ENCODE measurements at places on chromosomes 16 and 17. TPM values are rescaled to one million over a fixed set of nuclear protein-coding genes. Genes with fewer than 3 reads are reported as not detected.

The TEKT5 gene
- total RNA-seq = 0.23 TPM

The C1QTNF1 gene
- total RNA-seq = 0.31 TPM

DNA sequence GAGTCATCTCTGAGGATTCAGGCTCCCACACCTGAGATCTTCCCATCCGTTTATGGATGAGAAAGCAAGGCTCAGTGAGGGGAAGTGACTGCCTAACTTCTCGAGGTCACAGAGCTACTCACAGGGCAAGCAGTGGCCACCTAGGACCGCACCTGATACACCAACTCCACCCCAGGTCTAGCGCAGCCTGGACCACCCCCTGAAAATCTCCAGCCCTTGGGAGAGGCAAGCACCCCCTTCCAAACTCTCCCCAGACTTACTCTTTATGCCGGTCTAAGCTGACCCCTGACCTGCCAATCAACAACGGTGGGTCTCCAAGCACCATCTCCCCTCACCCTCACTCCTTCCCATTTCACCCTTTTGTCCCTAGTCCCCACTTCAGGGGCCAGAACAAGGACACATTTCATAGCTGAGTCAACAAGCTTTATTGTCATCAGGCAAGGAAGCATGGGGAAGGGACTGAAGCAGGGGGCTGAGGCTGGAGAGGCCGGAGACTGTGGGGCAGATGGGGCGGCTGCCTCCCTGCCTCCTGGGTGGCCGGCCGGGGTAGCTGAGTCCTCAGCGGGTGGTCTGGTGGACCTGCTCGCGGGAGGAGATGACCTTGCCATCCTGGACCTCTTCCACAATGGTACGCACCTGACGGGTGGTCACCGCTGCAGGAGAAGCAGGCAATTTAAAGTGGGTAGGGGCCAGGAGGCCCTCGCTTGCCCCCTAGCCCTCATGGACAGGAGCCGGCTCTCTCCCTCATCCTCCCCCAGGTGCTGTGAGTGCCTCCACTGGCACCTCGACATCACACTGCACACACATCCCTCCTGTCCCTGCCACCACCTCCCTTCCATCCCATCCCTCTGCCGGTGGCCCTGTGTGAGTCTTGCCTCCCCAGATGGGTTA is 5.1 kb downstream of the KRT17 start:
- H3K4me1 ChIP-seq = no peaks in the 10 kb centered on the region
- no peak overlapping the region for H3K27ac ChIP-seq
- no peaks in the 10 kb centered on the region for H3K27me3 ChIP-seq
- H3K4me3 ChIP-seq = no peak overlapping the region

- peaks cover 2% of the 10 kb centered on the region for H3K36me3 ChIP-seq
- peak overlapping the region; percentile 66 for H3K4me3 ChIP-seq
- H3K27me3 ChIP-seq = no peaks in the 10 kb centered on the region
- H3K27ac ChIP-seq = peak overlapping the region; percentile 95
- no peak for DNase-seq
Measured at GRCh38 chr16:67312719-67313118, 13.8 kb downstream of the KCTD19 start.

The SPOP gene
- 77.8 TPM for total RNA-seq

The CCL3 gene
- total RNA-seq = 79.6 TPM

DNA sequence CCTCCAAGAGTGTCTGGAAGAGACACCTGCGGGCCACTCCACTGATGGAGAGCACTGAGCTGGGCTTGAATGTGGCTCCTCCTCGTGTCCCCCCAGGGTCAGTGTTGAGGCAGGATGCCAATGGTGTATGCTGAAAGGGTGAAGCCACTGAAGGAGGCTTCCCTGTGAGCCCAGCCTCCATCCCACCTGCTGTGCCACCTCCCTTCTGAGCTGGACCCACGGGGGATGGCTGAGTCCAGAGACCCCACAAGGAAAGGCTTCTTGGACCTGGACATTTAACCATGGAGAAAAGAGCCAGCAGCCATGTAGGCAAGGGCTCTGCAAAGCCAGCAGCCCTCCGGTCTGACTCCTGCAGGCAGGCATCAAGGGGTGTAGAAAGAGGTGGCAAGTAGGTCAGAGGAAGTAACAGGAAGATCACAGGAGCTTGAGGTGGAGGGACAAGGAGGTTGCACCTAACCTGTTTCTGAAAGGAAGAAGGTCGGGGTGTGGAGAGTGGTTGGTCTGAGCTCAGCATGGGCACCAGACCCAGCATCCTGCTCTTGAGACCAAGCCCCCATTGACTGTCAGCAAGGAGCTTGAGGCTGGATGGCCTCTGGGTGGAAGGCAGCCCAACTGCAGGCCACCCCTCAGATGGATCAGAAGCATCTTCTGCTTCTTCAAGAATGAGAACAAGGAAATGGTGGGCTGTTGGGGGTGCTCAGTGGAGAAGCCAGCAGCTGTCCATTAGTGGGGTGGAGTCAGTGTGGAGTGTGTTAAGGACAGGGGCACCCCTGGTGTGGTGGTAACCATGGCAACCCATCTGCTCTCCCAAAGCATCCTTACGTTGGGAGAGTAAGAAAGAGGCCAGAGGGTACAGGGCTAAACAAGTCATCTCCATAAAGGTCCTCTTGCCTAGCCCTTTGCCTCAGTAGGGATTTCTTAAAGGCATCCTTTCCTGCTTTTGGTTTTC is 80.7 kb downstream of the PLD6 start:
- no peaks in the 10 kb centered on the region for H3K36me3 ChIP-seq
- H3K4me3 ChIP-seq = peak overlapping the region; percentile 1
- H3K27me3 ChIP-seq = no peaks in the 10 kb centered on the region
- H3K4me1 ChIP-seq = peaks cover 39% of the 10 kb centered on the region
- DNase-seq = no peak
- peak overlapping the region; percentile 61 for H3K27ac ChIP-seq

DNA sequence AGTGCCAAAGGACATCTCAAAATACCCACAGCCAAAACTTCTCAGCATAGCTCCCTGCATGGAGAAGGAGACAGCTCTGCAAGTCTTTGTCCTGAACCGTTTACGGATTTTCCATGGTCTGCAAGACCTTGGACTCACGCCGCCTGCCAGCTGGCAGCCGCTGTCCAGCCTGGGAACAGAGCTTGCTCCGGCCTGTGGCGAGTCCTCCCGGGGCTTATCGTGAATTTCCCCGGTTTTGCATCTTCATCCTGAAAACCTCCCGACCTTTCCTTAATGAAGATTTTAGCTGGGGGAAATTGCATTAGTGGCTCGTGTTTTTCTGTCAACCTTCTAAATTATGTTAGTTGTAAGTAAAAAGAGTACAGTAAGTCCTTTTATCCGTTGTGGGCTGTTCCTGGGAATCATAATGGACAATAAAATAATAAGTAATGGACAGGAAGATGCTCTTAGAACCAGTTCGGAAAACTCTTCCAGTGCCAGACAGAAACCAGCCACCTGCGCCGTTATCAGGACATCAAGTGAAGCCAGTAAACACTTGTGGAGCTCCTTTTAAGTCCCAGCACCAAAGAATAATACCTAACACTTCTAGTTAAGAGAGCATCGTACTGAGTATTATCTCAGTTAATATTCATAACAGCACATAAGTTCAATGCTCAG is 112.4 kb upstream of the NOL11 start:
- H3K27me3 ChIP-seq = no peaks in the 10 kb centered on the region
- H3K36me3 ChIP-seq = peaks cover 3% of the 10 kb centered on the region
- H3K4me1 ChIP-seq = peaks cover 6% of the 10 kb centered on the region
- no peak overlapping the region for H3K4me3 ChIP-seq
- no peak for DNase-seq

GRCh38 chr17:50604513-50604912 is 30.2 kb upstream of the ABCC3 start:
- no peaks in the 10 kb centered on the region for H3K4me1 ChIP-seq
- H3K36me3 ChIP-seq = no peaks in the 10 kb centered on the region
- peaks cover 19% of the 10 kb centered on the region for H3K27me3 ChIP-seq
- no peak overlapping the region for H3K4me3 ChIP-seq
- DNase-seq = no peak

DNA sequence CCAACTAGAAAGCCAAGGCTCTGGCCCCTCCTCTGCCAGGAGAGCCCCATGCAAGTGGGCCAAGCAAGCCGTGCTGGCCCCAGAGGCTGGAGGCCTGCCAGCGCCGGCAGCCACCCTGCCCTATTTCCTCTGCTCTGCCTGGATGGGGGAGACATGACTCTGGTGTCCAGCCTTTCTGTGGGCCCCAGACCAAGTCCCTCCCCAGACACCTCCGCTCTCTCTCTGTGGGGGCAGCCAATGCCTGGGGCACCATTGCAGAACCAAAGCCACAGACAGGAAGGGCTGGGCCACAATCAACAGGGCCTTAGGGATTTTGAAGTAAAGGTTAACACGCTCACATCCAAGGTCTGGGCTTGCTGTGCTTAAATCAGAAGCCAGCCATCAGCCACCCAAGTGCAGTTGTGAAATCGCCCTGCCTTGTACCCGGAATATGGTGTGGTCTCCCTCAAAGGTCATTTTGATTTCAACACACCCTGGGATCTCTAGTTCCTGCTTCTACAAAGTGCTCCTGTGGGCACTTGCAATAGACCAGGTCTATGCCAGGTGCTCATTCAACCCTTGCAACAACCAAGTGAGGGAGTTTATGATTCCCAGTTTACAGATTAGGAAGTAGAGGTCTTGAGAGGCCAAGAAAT is 63.5 kb upstream of the TEX2 start:
- DNase-seq = no peak
- H3K36me3 ChIP-seq = no peaks in the 10 kb centered on the region
- peaks cover 15% of the 10 kb centered on the region for H3K4me1 ChIP-seq
- no peak overlapping the region for H3K4me3 ChIP-seq

GRCh38 chr17:80986816-80987475 is 4.7 kb upstream of the CHMP6 start:
- no peak overlapping the region for H3K4me3 ChIP-seq
- peaks cover 10% of the 10 kb centered on the region for H3K27me3 ChIP-seq
- H3K36me3 ChIP-seq = no peaks in the 10 kb centered on the region
- peaks cover 8% of the 10 kb centered on the region for H3K4me1 ChIP-seq
- no peak for DNase-seq
- no peak overlapping the region for H3K27ac ChIP-seq

The SMPD3 gene
- not detected for total RNA-seq

DNA sequence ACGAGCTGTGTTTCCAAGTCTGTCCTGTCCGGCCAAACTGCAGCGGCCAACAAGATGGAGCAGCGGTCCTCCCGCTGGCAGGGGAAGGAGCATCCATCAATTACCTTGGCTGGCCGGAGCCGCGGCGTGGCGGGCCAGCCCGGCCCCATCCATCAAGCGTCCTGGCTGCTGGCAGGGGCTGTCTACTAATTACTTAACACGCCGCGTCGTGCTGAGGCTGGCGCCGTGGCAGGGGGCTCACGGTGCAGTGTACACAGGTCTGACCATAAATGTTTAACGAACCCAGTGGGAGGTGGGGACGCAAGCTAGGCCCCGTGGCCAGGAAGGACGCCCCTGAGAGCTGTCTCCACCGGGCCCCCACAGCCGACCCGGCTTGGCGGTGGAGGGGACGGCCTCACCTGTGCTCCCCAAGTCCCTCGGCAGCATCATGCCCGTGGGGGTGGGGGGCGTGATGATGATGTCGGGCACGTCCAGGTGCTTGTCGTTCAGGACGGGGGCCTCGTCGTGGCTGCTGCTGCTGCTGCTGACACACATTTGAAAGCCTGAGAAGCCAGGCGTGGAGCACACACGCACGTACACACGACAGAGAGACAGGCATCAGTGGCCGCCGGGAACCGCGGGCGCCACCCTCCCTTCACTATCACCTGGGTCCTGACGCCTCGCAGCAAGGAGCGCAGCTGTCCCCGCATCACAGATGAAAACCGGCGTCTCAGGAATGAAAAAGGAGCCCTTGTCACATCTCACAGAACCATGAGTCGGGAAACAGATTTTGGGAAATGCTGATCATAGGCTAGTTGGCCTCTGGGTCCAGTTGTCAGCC is 21.2 kb upstream of the GINS2 start:
- H3K4me3 ChIP-seq = no peak overlapping the region
- H3K27ac ChIP-seq = no peak overlapping the region
- H3K36me3 ChIP-seq = no peaks in the 10 kb centered on the region
- no peaks in the 10 kb centered on the region for H3K27me3 ChIP-seq

- H3K36me3 ChIP-seq = no peaks in the 10 kb centered on the region
- H3K4me3 ChIP-seq = no peak overlapping the region
- no peaks in the 10 kb centered on the region for H3K27me3 ChIP-seq
- no peak overlapping the region for H3K27ac ChIP-seq
- DNase-seq = peak; percentile 30
- peaks cover 7% of the 10 kb centered on the region for H3K4me1 ChIP-seq
Measured at GRCh38 chr17:79160980-79161636, 86.5 kb downstream of the ENGASE start.

- H3K4me3 ChIP-seq = no peak overlapping the region
- H3K27me3 ChIP-seq = peaks cover 7% of the 10 kb centered on the region
- H3K36me3 ChIP-seq = no peaks in the 10 kb centered on the region
- DNase-seq = no peak
- no peak overlapping the region for H3K27ac ChIP-seq
- H3K4me1 ChIP-seq = peaks cover 23% of the 10 kb centered on the region
Measured at GRCh38 chr16:58022601-58023371, 2.8 kb upstream of the MMP15 start.

DNA sequence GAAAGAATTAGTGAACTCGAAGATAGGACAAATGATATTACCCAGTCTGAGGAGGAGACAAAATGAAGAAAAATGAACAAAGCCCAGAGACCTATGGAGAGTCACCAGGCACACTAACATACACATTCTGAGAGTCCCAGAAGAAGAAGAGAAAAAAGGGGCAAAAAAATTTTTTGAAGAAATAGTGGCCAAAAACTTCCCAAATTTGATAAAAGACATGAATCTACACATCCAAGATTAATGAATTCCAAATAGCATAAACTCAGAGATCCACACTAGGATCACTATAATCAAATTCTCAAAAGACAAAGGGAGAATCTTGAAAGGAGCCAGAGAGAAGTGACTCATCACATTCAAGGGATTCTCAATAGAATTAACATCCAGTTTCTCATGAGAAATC is 3.4 kb upstream of the OR4D1 start:
- H3K27me3 ChIP-seq = no peaks in the 10 kb centered on the region
- H3K4me1 ChIP-seq = no peaks in the 10 kb centered on the region
- H3K4me3 ChIP-seq = no peak overlapping the region
- DNase-seq = no peak
- H3K36me3 ChIP-seq = peaks cover 17% of the 10 kb centered on the region
- no peak overlapping the region for H3K27ac ChIP-seq

The HS3ST3B1 gene
- 17.1 TPM for total RNA-seq

The KRTAP3-3 gene
- total RNA-seq = not detected

GRCh38 chr16:69039333-69039941 is 66.0 kb upstream of the HAS3 start:
- no peak for DNase-seq
- no peak overlapping the region for H3K27ac ChIP-seq
- H3K4me3 ChIP-seq = no peak overlapping the region

DNA sequence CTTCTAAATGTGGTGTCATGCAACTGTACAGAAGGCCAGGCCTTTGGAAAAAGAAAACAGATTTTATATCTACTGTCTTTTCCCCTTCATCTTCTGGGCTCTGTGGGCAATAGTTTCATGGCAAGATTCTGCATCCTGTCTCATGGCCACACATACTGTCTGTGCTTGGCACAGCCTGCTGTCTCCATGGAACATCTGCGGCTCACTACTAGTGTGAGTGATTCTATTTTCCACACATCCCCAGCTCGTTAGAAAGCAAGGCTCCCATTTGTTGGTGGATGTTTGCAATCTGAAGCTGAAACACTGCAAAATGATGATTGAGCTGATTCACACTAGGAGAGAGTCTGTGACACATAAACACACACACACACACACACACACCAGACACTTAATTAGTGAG is 32.4 kb downstream of the CACNG3 start:
- no peak overlapping the region for H3K27ac ChIP-seq
- no peaks in the 10 kb centered on the region for H3K4me1 ChIP-seq
- no peak overlapping the region for H3K4me3 ChIP-seq
- peaks cover 39% of the 10 kb centered on the region for H3K27me3 ChIP-seq
- H3K36me3 ChIP-seq = no peaks in the 10 kb centered on the region
- no peak for DNase-seq

The TPSAB1 gene
- total RNA-seq = not detected

All from activated T-cell treated with anti-CD3 and anti-CD28 coated beads, Interleukin-2, amount 50 U/mL, for 72 hours (primary cell).